NCI-H1048 (cell line): ENCODE measurements at places on chromosomes 16 and 17.

DNA sequence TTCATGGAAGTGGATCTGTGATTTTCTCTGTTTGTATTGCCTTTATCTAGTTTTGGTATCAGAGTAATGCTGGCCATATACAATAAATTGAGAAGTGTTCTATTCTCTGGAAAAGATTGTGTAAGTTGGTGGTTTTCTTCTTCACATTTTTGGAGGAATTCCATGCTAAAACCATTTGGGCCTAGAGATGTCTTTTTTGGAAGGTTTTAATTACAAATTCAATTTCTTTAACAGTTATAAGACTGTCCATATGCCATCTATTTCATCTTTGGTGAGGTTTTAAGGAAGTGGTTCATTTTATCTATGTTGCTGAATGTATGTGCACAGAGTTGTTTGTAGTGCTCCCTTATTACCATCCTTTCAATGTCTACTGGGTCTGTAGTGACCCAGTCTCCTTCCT, 46.0 kb downstream of the CACNG1 start:
- no peak for DNase-seq

GRCh38 chr17:31200287-31200686, 96.8 kb downstream of the OMG start:
- DNase-seq: no peak

- DNase-seq: no peak
These were observed 860 bp downstream of the TIGD7 start for GRCh38 chr16:3304370-3304769.

- DNase-seq: no peak
These were observed 9.8 kb upstream of the SOST start for GRCh38 chr17:43768382-43768781.

GRCh38 chr16:56734429-56734828, 4.5 kb downstream of the NUP93 start:
- DNase-seq: no peak

DNA sequence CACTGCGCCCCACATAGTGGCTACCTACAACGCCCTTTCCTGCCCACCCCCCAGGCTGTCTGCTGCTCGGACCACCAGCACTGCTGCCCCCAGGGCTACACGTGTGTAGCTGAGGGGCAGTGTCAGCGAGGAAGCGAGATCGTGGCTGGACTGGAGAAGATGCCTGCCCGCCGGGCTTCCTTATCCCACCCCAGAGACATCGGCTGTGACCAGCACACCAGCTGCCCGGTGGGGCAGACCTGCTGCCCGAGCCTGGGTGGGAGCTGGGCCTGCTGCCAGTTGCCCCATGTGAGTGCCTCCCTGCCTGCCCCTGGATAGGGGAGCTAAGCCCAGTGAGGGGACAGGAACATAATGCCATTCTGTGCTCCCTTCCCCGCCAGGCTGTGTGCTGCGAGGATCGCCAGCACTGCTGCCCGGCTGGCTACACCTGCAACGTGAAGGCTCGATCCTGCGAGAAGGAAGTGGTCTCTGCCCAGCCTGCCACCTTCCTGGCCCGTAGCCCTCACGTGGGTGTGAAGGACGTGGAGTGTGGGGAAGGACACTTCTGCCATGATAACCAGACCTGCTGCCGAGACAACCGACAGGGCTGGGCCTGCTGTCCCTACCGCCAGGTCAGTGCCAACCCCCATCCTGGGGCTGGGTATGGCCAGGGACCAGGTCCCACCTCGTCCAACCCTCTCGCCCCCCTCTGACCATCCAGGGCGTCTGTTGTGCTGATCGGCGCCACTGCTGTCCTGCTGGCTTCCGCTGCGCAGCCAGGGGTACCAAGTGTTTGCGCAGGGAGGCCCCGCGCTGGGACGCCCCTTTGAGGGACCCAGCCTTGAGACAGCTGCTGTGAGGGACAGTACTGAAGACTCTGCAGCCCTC, 7.1 kb downstream of the GRN start:
- no peak for DNase-seq
